H7 (cell line): ENCODE measurements at places on chromosomes 4 and X. TPM values are rescaled to one million over a fixed set of nuclear protein-coding genes. Genes with fewer than 3 reads are reported as not detected.
A peak's percentile ranks its signal among the peaks of the same experiment; 100 is the strongest.

DNA sequence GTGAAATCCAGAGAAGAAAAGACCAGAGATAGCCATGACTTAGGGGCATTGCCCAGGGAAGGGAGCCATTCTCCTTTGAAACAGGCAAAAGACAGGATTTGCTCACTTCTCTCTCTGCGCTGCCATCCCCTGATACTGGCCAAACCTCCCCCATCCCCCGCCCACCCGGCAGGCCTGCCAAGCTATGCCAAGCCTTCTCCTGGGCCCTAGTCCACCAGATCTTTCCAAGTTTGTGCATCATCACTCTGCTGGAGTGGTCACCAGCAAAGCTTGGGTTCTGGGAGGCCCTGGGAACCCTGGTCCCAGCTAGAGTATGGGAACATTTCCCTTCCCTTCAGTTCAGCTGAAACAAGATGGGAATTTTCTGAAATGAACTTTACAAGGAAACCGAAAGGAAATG lies 18.4 kb downstream of the EFNB1 start:
- no peak for DNase-seq

GRCh38 chr4:48042979-48043461 lies 26.4 kb downstream of the NIPAL1 start:
- DNase-seq, result no peak

- DNase-seq, result no peak
Measured at GRCh38 chrX:50838820-50839600, 25.0 kb upstream of the SHROOM4 start.

DNA sequence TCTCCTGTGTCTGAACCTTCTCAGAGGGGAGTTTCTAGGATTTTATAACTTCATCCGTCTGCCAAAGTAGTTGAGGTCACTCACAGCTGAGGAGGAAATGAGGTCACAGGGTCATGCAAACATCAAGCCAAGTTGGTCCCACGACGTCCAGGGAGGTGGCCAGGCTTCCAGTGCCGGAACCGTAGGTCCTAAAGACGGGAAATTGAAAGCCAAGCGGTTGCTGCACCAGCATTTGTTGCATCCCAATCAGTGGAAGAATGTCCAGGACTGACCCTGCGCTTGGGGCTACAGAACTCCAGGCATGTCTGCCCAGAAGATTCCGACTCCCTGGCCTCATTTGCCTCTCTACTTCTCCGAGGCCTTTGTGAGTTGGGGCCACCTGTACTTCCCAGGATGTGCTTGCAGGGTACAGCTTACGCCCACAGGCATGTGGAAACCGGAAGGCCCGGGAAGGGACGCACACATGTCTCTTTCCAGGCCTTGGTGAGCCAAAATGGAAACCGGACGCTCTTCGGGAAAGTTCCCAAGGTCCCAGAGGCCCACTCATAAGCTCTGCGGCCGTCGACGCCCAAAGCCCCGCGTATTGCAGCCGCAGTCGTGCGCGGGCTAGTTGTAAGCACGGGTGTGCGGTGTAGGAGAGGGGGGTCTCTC lies 9.3 kb downstream of the PRDM8 start:
- DNase-seq, result no peak

DNA sequence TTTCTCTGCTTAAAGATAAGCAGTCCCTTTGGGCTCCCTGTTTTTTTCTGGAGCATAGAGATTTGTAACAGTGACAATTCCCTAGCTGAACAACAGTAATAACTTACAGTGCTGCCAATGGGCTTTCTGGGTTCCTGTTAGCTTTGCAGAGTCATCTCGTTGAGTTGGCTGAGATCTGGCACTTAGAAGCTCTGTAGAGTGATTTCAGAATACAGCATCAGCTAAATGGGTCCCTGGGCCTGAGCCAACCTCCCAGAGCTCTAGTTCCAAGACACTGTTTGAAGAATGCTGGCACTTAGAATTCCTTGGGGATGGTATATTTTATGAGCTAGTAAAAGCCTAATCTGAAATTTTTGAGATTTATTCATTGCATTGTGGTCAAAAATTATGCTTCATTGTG lies 43.5 kb upstream of the SERTM2 start:
- DNase-seq, result no peak

DNA sequence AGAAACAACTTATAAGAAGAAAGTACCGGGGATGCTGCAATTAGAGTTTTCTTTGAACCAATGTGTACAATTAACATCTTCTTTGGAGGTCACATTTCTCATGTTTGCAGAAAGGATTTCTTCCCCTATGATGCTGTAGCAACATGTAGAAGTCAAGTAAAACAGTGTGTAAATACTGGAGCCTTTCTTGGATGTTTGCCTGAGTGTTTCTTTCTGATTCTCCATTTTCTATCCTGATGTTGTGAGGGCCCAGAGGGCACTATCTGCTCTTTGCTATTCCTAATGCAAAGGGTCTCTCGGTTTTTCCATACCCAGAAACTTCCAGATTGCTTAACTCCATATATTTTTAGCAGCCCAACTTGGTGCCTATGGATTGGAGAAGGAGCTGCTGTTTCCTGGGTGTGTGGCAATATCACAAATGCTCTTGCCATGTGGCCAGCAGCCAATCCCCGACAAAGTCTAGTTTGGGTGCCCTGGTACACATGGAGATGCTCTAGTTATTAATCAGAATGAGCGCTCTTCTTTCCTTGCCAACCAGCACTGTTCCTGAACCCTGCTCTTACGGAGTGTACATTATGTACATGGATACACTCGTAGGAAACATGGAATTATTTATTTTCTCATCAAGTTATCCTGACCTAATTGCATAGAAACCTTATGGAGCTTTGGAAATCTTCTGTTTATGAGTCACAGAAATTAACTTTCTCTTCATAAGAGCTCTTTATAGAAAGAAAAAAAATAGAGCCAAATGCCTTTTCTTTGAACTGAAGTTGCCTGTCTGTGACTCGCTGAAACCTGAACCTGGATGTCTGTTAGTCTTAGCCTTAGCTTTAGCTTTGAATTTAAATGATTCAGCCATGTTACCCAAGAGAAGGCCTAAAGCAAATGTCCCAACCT lies 67.0 kb upstream of the GPC4 start:
- DNase-seq, result no peak

GRCh38 chrX:109886122-109886761 lies 116.7 kb upstream of the TMEM164 start:
- DNase-seq, result peak; percentile 46

GRCh38 chr4:122639181-122639580 lies 18.3 kb upstream of the IL21 start:
- no peak for DNase-seq

DNA sequence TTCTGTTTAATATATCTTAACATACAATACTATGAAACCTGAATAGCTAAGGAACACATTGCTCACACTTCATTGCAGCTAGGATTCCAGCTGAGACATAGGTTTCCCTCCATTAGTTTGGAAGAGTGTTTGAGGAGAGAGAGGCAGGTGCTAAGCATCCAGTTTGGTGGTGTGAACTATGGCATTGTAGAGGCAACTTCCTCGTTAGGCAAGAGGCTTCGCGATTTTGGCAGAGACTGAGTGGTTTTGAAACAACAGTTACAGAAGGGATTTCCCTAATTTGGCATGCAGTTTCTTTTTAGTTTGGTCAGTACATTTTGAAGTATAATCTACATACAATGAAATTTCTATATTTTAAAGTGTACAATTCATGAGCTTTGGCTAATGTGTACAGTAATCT lies 117.1 kb upstream of the BMP3 start:
- DNase-seq, result no peak

DNA sequence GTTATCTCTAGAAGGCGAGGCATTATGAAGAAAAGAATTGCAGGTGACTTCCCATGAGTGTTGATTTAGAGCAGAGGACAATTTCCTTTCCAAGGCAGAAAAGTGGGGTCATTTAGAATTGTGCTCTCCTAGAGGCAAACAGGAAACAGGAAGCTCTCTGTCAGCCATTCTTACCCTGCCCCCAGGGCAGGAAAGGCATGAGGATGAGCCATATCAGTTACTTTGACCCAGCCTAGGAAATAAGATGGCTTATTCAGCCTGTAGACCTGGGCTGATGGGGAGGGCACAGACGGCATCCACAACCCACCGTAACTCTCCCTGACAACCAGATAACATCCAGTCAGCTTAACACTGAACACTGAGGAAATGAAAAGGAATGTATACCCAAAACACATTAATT lies 88.8 kb upstream of the KDR start:
- DNase-seq, result no peak

DNA sequence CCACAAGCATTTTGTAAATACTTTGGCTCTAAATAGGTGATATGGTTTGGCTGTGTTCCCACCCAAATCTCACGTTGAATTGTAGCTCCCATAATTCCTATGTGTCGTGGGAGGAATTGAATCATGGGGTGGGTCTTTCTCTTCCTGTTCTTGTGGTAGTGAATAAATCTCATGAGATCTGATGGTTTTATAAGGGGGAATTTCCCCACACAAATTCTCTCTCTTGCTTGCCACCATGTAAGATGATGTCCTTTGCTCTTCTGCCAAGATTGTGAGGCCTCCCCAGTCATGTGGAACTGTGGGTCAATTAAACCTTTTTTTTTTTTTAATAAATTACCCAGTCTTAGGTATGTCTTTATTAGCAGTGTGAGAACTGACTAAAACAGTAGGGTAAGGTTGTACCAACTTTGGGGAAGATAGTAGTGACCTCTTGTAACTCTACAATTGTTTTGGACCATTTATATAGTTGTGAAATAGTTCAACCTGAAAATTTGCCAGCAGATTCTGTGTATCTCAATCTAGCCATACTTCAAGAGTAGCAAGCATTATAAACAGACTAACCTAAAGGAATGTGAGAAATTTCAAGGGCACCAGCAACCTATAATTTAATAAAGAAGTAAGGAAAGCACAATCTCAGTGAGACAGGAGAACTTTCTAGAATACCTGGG lies 727.8 kb downstream of the GRID2 start:
- no peak for DNase-seq

DNA sequence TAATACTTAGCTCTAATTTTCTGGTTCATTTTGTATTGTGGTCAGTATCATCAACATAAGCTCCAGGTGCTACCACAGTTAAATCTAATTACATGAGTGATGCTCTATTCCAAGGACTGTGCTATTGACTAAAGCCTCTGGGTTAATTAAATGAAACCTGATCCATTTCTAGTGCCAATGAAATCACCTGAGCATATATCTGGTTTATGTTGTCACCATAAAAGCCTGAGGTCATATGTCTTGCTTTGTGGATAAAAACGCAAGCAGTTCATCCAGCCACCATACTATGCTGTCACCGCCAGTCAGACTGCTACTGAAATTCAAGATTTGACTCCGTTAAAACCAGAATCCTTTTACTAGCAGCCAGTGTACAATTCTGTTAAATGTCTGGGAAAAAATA lies 64.2 kb upstream of the ZNF518B start:
- no peak for DNase-seq

GRCh38 chrX:44975666-44976263 lies 102.8 kb downstream of the KDM6A start:
- no peak for DNase-seq

GRCh38 chrX:71665747-71666146 lies 1.6 kb upstream of the LOC101059915 start:
- DNase-seq, result peak; percentile 18

DNA sequence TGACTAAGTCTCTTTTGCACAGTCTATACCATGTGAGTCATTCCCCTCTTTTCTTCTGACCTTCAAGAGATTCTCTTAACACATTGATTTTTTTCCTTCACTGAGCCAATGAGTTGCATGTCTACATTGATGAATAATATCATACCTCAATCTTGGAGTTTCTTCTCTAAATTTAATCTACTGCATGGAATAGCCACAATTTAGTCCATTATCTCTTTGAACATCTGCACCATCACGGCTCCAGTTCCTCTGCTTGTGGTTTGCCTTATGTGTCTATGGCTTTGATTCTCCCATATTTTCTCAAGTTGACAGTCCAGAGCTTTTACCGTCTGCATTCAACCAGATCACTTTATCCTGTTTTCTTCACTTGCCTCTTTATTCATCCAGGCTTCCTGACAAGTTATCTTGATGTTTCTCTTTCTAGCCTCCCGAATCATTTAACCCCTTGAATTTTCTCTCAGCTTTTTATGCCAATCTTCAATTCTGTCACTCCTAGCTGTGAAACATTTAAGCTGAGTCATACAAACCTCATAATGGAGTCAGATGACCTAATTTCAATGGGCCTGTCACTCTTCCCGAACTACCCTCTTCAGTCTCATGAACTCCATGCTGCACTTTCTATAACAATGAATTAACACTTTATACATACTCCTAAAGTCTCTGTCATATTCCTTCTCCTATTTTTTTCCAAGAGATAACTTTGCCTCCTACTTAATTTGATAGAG lies 222.3 kb downstream of the CPE start:
- DNase-seq, result no peak

DNA sequence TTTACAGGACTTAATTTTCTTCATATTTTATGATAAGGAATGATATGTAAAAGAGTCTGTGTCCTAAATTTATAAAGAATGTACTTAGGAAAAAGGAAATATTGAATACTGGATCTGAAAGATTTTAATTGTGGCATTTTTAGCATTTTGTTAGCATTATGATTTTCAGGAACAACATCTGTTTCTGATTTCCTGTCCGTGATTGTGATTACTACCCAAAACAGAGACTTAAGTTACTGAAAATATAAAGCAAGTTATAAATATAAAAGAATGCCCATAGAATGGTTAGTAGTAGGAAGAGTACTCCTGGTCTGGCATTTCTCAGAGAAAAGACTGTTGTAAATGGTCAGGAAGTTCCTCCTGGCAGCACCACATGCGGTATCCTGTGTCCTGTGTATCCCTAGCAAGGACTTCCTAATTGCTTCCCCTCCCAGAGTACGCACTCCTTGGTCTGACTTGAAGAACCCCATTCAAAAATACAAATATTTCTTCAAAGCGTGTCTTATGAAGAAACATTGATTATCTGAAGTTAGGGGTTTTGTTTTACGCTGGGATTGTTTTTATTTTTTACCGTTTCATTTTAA lies 88.9 kb downstream of the RS1 start:
- no peak for DNase-seq

- peak; percentile 35 for DNase-seq
Measured at GRCh38 chr4:3321295-3321889, 28.6 kb downstream of the RGS12 start.

GRCh38 chrX:819684-820083 lies 189.1 kb downstream of the SHOX start:
- no peak for DNase-seq

- DNase-seq, result no peak
Measured at GRCh38 chr4:126465341-126465740, 1150.6 kb downstream of the FAT4 start.

DNA sequence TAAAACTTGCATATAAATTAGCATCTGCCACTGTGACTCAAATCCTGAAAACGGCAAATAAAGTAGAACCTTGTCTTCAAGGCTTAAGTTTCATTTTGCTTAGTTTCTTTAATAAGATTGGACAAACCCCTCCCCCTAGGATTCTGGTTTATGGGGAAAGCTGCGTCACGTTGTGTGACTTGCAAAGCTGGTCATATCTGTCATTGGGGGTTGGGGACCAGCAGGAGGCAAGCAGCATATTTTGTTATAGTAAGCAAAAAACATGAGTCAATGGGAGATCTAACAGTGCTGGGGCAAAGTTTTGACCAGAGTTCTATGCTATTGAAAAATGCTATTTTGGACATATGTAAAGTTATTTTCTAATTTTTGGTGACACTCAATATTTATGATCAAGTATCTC lies 407.3 kb downstream of the PCDH18 start:
- DNase-seq, result no peak

The LGI2 gene
- 0.94 and 3.1 TPM in 2 replicates for total RNA-seq

The DCAF12L2 gene
- 1.6 and 2.1 TPM in 2 replicates for total RNA-seq

The USP27X gene
- total RNA-seq, result 2.5 and 4.1 TPM in 2 replicates

The PASD1 gene
- total RNA-seq, result not detected in 2 replicates

The ZNF182 gene
- 3.5 and 9.1 TPM in 2 replicates for total RNA-seq

The ZNF280C gene
- total RNA-seq, result 52.7 and 65.0 TPM in 2 replicates

The VCX3B gene
- not detected in 2 replicates for total RNA-seq

The CYBB gene
- 0.14 TPM in 1 of 2 replicates, not detected in the other for total RNA-seq

The UGT2B10 gene
- not detected in 2 replicates for total RNA-seq

The MND1 gene
- 17.6 and 32.1 TPM in 2 replicates for total RNA-seq

The ELF4 gene
- 3.7 and 4.3 TPM in 2 replicates for total RNA-seq

The CNOT6L gene
- total RNA-seq, result 5.1 and 8.7 TPM in 2 replicates
